ENCODE measurements at places on chromosomes 2 and 18.

GRCh38 chr2:171316755-171317337, 116.9 kb downstream of the METTL8 start:
- DNase-seq, result no peak

DNA sequence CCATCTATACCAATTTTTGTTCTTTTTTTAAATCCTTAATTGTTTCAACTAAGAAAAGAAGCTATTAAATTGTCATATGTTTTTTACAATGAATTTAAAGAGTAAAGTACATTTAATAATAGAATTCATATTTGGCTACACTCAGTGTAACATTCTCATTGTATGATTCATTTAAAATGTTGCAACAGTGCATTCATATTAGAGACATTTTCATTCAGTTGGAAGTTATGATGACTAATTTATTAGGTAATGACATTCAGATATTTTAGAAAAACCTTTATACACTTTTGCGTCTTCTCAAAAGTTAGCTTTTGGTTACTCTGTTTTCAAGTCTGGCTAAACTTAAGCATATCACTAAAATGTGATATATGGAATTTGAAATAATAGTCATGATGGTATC, 887.5 kb upstream of the NRXN1 start:
- no peak for DNase-seq

GRCh38 chr2:194260185-194260584, 1396.8 kb upstream of the SLC39A10 start:
- no peak for DNase-seq

- no peak for DNase-seq
Measured at GRCh38 chr2:127179766-127180165, 40.3 kb downstream of the CYP27C1 start.

DNA sequence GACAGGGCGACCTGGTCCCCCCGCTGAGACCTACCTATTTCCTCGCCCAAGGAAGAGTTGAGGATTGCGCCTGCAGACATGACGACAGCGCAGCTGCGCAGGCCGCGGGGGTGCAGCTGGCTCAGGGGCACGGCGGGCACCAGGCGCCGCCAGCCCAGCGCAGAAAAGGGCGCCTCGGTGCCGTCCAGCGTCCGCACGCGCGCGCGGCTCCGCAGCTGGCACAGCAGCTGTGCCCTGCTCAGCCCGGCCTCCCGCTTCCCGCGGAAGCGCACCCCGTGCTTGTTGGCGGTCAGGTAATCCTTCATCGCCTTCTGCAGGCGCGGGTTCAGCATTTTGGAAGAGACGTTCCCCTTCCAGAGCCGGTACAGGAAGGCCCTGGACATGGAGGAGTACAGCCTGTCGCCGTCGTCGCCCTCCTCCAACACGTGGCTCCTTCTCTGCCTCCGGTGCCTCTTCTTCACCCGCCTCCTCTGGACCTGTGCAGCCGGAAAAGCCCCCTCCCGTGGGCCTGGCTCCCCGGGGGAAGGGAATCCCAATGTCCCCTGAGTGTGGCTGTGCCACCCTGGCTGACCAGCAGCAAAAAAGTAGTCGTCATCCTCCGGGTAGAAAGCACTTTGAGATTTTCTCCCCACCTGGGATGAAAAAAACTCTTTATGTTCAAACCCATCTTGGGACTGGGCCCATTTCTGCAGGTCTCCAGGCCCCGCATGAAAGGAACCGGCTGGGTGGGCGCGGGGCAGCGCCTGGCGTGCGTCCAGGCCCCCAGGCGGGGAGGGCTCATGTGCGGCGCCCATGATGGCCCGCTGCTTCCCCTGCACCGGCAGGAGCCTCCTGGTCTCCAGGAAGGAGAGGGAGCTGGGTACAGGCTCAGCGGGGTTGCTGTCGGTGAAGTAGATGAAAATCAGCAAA, 42.7 kb downstream of the ST6GAL2 start:
- DNase-seq, result no peak

DNA sequence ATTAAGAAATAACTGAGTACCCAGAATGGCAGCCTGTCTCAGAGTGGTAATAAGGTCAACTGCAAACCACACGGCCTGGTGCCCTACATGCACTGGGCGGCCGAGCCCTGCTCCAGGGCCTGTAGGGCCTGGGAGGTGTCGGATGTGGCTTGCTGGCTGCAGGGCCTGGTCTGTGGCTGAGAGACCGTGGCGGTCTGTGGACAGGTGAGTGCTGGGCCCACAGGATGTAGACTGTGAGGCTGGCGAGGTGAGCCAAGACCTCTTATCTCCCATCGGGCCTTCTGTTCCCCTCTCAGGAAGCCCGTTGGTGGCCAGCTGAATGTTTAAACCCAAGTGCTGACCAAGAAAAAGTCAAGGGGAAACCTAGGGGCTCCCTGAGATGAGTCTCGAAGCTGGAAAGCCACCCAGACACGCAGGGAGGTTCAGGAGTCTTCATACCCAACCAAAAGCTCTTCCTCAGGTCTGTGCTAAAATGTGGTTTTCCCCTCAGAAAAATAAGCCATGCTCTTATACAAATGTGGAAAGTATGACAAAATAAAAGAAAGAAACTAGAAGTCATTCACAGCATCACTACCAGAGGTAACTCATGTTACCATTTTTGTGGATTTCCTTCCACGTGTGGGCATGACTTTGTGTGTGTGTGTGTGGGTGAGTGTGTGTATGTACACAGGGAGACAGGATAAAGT, 47.7 kb upstream of the CTDP1 start:
- DNase-seq, result no peak

- DNase-seq, result no peak
Measured at GRCh38 chr2:198587741-198588140, 783.3 kb downstream of the PLCL1 start.

- no peak for DNase-seq
Measured at GRCh38 chr2:196655761-196656160, 16.2 kb downstream of the CCDC150 start.

- no peak for DNase-seq
Measured at GRCh38 chr2:32258242-32258641, 6.4 kb downstream of the NLRC4 start.

DNA sequence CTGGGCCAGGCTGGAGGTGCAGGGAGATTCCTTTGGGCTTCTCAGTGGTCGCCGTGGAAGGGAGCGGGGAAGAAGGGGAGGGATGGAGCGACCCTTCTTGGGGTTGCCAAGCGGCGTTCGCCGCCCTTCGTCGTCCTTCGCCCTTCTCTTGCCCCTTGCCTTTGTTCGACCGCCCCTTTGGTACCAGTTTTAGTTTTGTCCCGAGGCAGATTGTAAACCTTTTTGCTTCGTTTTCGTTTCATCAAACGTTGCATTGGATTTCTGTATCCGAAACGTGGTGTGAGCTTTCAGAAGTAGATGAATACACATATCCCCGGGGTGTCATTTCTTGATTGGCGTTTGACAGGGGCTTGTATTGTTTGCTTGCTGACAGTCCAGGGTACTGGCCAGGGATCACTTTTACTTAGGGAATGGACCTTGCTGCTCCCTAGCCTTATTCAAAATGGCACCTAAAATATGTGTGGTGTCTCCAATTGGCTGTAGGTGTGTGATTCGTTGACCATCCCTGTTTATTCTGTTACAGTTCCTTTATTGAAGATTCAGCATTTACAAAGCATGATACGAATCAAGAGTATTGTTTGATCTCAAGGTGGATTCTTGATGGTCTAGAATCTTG, 788 bp downstream of the USP14 start:
- DNase-seq, result no peak

- DNase-seq, result peak; percentile 70
Measured at GRCh38 chr18:77062518-77063003, 70.0 kb downstream of the MBP start.

- DNase-seq, result no peak
Measured at GRCh38 chr2:74777161-74777900, 56.6 kb upstream of the HK2 start.

GRCh38 chr2:6957910-6958615, 40.9 kb downstream of the RNF144A start:
- no peak for DNase-seq

DNA sequence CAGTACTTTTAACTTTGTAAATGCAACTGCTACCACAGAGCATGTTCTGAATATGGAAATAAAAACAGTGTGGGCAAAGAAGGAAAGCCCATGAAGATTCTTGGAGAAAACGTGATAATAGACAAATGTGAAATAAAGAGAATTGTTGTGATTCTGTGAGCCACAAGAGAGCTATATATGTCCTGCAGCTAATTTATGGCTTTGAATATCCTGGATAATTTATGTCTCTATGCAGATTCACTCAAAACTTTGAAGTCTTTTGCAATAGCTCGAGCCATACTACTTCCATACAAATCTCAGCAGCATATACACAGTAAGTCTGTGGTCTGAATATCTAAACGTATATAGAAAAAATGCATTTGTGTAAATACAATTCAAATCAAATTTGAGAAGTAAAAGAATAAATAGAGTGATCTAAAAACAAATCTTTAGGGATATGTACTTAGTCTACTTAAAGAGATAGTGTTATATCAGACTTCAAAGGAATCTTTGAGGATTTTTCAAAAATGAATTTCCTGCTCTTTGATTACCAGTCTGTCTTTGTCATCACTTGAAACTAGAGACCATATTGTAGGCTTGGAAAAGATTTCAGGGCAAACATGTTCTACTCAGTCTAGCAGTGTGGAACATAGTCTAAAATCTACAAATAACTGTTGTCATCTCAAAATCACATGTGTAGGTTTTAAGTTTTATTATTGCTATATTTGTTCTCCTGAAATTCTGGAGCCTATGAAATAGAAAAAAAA, 107.1 kb downstream of the CSRNP3 start:
- DNase-seq, result no peak

DNA sequence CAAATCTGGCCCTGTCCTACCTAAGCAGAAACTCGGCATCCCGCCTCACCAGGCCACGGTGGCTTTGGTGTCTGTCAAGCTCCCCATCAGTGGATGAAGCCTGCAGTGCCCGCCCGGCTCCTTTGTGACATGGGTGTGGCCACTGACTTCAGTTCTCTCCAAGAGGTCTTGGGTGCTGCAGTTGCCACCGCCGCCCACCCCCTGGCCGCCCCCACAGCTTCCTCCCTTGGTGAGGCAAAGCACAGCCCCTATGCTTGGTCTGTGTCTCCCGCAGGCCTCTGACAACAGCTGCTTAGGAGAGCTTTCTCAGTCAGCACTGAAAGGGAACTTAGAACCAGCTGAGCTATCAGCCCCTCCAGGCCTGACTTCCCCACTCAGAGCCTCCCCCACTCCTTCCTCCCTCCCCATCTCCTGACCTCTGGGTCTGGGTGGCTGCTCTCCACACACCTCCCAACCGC, 22.9 kb upstream of the GPR55 start:
- DNase-seq, result no peak

All from T follicular helper cell (primary cell).